ENCODE measurements at places on chromosomes 2 and 18.

GRCh38 chr2:99861376-99861760 lies 281.0 kb downstream of the AFF3 start:
- no peak for DNase-seq

DNA sequence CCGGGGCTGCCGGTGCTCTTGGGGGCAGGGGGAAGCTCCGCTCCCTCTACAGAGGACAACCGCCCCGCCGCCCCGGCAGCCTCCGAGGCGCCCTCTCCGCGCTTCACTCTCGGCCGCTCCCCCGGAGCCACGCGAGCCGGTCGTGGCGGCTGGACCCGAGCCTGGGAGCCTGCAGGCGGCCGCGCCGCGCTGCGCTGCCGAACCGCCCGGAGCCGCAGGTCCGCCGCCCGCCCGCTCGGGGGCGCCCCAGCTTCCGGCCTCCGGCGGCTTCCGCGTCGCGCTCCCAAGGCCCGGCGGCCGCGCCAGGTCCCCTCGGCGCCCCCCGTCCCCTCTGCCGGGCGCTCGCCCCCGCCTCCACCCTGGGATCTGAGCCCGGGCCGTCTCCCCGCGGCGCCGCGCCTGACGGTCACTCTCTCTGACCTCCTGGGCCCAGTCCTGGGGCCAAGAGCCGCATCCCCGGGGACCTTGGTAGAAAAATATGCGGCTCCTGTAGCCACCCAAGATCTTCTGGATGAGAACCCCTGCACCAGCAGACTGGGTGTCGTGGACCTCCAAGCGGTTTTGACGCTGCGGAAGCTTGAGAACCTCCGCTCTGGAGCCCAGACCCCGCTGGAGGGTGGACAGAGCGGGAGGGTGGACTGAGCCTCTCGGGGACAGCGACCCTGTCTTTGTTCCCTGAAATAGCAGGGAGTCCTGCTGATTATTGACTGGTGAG lies 44.3 kb downstream of the SERTAD2 start:
- no peak for DNase-seq

DNA sequence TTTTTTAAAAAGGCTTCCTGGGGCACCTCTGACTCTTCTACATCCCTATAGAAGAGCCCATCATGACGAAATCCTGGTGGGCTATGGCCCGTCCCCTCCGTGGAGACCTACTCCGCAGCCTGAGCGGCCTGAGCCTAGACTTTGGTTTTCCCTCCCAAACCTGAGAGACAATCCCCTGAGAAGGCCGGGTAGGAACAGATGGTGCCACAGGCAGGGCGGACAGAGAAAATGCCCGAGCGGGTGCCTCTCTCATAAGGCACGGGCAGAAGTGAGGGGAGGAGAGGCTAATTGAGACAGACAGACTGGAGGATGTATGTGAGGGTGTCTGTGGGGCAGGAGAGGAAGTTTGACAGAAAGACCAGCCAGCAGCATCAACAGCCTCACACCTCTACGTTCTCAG lies 20.2 kb upstream of the SFXN5 start:
- DNase-seq, result no peak

DNA sequence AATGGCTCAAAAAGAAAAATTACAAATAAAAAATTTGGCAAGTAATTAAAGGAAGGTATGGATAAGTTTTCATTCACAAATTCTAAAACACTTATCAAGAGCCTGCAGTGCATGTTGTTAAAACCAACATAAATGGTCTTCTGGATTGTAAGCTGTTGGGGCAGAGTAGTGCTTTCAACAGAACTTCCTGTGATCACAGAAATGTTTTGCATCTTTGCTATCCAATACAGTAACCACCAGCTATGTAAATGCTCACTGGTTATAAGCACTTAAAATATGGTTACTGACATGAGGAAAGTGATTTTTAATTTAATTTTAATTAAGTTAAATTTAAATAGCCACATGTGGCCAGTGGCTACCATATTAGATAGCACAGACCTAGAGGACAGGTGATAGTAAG lies 133.1 kb downstream of the NBAS start:
- no peak for DNase-seq

DNA sequence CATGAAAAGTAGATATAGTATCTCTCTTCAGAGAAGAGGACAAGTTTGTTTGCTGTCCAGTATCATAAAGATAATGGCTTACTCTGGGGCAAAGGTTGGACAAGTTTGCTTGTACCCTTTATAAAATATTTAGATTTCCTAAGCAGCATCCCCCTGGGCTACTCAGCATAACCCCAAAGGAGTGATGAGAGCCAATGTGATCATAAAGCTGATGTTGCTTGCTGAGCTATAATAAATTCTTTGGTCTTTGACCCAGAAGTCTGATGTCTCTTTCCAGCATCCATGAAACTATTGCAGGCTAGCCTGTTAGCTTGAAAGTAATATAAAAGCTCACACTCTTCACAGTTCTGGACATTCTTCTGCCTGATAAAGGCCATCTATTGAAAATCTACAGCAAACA lies 138.3 kb upstream of the STON1 start:
- DNase-seq, result no peak

- peak; percentile 6 for DNase-seq
Measured at GRCh38 chr2:228545748-228546145, 364.3 kb upstream of the SPHKAP start.

DNA sequence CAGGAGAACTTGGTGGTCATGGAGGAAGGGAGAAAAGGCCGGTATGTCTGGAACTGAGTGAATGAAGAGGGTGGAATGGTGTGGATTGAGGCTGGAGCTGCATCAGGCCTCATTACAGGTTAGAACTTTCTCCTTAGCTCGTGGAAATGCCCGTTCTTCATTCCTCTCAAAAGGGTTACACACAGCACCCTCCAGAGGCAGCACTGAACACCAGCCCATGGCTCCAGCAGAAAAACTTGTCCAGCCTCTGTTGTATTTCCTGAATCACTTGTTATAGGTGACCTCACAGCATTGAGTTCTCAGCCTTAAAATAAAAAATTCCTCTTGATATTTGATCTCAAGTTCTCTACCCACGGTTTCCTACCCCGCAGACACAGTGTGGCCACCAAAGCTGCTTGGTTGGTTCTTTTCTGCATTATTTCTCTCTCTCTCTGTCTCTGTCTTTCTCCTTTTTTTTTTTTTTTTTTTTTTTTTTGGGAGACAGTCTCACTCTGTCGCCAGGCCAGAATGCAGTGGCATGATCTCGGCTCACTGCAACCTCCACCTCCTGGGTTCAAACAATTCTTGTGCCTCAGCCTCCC lies 89.6 kb downstream of the ITGB1BP1 start:
- DNase-seq, result peak; percentile 40

- no peak for DNase-seq
Measured at GRCh38 chr2:102401456-102401855, 21.5 kb upstream of the IL18RAP start.

- no peak for DNase-seq
Measured at GRCh38 chr2:101112772-101113157, 38.4 kb downstream of the TBC1D8 start.

- DNase-seq, result no peak
Measured at GRCh38 chr2:3778851-3779495, 75.6 kb downstream of the DCDC2C start.

- DNase-seq, result no peak
Measured at GRCh38 chr2:126902152-126902835, 3.6 kb downstream of the TEX51 start.

GRCh38 chr2:85230679-85231467 lies 96.9 kb downstream of the TGOLN2 start:
- no peak for DNase-seq

DNA sequence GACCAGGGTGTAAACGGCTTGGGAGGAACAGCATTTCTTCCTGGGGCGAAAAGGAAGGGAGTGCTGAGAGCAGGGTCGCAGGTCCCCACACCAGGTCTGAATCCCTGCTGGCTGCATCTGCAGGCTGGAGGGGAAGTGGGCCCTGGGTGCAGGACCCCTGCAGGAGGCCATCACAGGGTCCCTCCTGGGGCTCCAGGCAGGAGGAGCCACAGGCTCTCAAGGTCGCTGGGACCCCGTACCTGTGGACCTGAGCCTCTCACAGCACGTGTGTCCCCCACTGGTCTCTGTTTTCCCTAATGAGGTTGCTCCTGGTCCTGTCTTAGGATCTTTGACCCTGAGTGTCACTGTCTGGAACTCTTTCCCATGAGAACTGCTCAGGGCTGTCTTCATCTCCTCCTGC lies 147.8 kb upstream of the ZNF236 start:
- no peak for DNase-seq

- DNase-seq, result no peak
Measured at GRCh38 chr2:46550686-46551404, 71.5 kb downstream of the TMEM247 start.

DNA sequence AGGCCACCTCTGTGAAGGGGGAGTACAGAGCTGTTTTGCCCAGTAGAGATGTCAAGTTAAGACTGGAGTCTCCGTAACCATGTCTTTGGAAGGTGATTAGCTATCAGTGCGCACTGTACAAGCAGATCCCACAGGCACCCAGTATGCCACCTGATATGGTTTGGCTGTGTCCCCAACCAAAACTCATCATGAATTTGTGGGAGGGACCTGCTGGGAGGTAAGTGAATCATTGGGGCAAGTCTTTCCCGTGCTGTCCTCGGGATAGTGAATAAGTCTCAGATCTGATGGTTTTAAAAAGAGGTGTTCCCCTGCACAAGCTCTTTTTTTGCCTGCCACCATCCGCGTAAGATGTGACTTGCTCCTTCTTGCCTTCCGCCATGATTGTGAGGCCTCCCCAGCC lies 90.2 kb downstream of the ACTR2 start:
- DNase-seq, result no peak

DNA sequence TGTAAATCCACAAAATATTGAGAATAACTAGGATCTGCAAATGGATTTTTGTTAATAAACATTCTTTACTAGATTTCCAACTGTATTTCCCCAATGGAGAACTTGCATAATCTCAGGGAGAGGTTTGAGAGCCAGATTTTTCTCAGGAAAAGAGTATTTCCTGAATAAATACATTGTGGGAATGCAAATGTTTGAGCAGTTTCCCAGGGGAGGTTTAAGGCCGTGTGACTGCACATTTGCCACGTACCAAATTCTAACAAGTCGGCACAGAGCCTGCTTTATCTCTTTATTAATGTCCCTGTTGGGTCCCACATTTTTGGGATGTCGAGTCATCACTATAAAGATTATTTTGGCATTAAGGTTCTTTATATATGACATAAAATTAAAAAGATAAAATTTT lies 27.0 kb downstream of the TFPI start:
- no peak for DNase-seq

DNA sequence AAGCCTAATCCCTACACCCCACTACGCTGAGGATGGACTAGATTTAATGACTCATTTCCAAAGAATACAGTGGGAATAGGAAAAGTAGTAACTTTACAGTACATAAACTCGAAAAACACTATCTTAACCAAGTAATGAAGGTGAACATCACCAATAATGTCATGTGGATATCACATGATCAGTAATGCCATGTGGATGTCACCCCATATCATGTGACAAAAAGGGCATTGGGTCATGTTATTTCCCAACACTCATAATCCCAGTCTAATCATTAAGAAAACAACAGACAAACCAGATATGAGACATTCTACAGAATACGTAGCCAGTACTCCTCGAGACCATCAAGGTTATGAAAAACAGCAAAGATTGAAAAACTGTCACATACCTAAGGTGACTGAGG lies 667.3 kb upstream of the CRIM1 start:
- no peak for DNase-seq

DNA sequence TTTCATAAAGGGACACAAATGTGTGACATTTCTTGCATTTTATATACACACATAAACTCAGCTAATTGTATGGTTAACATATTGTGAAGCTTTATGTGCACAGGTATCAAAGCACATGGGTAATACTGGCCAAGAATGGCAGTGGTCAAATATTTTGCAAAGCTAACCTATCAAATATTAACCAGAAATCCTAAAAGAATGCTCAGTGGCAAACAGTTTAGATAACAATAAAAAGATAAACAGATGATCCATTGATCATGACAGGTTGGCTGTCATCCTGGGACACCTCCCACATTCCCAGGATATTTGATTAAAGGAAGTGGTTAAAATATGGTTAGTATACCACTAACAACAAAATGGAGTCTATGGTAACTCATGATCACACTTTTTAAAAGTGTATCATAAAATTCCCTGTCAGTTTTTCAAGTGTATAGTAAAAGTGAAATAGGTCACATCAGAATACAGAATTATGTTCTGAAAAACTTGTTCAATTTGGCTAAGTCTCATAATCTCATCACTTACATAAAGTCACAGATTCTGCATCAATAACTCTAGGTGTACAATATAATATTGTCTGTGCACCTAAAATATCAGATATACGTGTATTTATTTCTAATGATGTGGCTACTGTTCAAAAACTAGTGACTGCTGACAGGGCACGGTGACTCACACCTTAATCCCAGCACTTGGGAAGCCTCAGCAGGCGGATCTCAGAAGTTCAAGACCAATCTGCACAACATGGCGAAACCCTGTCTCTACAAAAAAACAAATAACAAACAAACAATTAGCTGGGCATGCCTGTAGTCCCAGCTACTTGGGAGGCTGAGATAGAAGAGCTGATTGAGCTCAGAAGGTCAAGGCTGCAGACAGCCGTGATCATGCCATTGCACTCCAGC lies 48.9 kb downstream of the CDH2 start:
- no peak for DNase-seq

DNA sequence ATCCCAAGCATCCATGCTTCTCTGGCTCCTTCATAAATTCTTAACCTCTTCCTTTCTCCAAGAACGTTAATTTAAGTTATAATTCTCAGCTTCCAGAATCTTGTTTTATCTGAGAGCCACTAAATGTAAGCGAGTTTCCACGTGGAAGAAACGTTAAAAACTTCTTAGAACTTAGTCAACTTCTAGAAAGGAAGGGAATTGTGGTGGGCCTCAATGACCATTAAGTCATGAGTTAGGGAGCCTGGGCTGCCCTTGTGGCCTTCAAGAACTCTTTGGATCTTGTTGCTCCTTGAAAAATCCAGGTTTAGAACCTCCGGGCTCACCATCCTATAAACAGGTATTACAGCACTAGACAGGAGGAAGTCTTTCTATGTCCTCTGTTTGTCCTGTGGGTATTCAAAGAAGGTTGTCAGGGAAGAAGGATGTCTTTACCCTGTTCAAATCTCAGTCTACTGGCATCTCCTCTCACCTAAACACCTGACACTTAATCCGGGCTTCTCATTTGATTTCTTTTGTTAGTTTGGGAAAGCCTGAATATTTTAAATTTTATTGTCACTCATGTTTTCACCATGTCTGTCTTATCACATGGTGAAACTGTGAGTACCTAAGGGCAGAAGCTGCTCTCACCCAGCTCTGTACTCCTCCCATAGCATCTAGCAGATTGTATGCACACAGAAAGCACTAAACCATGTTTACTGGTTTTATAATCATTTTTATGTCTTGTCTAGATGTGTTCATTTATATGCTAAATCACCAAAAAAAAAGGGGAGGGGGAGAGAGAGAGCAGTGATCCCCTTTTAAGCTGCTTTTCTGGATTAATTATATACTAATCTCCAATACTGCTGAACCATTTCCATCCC lies 6.3 kb downstream of the RND3 start:
- DNase-seq, result no peak
